ENCODE measurements at places on chromosomes 1 and 21.

GRCh38 chr1:185017338-185017737 is 28.0 kb upstream of the RNF2 start:
- peak; percentile 76 for DNase-seq

DNA sequence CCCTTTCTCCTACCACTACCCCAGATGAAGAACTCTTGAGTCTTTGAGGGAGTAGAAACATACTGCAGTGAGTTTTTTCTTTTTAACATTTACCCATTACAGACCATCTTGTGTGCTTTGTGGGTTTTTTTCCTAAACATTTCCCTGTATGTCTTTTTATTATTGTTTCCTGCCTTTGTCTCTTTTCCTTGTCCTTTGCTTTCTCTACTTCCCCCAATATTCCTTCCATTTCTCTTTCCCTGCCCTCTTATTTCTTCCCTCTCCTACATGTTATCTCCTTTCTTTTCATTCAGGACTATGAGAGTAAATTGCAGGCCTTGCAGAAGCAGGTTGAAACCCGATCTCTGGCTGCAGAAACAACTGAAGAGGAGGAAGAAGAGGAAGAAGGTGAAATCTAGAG is 79.1 kb upstream of the PGD start:
- no peak for DNase-seq

- no peak for DNase-seq
Measured at GRCh38 chr21:38645282-38645681, 147.0 kb upstream of the ERG start.

DNA sequence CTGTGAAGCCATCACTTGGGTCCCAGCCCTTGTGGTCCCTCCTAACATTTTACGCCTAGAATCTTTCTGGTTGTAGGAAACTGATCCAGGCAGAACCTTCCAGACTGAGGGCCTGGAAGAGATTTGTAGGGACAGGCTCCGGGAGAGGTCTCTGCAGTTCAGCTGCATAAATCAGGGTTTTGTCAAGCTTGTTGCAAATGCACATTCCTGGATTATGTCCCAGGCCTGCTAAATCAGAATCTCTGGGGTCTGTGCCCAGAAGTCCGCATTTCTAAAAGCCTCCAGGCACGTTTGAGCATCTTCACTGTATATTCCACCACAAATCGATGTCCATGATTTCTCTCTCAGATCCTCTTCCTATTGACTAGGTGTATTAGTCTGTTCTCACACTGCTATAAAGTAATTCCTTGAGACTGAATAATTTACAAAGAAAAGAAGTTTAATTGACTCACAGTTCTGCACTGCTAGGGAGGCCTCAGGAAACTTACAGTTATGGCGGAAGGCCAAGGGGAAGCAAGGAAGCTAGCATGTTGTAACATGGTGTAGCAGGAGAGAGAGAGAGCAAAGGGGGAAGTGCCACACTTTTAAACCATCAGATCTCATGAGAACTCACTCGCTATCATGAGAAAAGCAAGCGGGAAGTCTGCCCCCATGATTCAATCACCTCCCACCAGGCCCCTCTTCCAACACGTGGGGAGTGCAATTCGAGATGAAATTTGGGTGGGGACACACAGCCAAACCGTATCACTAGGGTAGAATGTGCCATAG is 1.2 kb upstream of the FHAD1 start:
- peak; percentile 82 for DNase-seq

DNA sequence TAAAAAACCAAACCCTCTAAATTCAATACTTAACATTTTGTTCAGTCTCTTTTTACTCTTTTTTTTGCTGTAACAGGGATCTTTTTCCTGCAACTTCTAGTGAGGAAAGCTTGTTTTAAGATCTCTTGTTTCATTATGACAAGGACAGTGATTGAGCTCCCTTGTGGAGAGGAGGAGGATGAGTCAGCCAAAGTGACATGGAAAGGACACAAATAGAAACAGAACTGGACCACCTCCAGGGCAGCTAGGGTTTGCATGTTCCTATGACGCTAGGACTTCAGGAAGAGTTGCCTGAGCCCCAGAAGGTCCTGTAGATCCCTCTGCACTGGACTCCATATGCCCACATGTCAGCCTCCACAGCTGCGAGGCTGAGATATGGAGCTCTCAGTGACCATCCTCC is 212.6 kb upstream of the FAM78B start:
- DNase-seq: no peak

- DNase-seq: no peak
Measured at GRCh38 chr21:45280969-45281368, 6.7 kb downstream of the POFUT2 start.

- DNase-seq: no peak
Measured at GRCh38 chr1:109241841-109242345, 7.4 kb upstream of the CELSR2 start.

GRCh38 chr1:94998114-94998513 is 71.2 kb upstream of the CNN3 start:
- DNase-seq: no peak

DNA sequence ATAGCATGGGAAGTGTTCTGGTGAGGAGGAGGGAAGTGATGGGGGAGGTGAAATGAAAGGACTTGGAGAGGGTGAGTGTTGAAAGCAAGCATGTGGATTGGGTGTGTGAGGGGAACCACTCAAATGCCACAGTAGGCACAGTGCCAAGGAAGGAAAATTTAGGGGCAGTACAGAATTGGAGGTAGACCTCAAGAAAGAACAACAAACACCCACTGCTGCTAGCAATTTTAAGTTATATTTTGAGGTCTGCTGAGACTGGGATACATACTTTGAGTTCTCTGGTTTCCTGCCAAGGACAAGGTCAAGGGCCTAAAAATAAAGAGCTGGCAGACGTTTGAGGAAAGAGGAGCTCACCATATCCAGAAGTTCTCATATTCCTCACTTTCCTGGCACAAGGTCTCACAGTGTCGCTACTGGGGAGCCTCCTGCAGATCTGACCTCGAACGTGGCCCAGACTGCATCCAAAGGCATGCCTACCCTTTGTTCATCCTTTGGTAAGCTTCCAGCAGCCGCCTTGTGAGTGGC is 104.0 kb downstream of the BRINP2 start:
- DNase-seq: no peak

DNA sequence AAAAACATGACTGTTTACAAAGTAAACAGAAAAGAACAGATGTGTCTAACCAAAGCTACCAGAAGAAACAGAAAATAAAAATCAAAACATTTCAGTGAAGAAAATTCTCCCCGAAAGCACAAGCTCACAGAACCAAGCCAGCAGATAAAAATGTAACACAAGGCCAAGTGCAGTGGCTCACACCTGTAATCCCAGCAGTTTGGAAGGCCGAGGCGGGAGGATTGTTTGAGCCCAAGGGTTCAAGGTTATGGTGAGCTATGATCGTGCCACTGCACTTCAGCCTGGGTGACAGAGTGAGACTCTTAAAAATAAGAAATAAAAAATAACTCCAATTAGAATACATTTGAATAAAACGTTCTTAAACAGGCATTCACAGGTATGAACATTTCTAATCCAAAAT is 19.1 kb upstream of the DDOST start:
- DNase-seq: no peak
